ENCODE measurements at places on chromosomes 5 and 9.

- no peak for DNase-seq
Observed at GRCh38 chr5:181054138-181054537, 14.1 kb downstream of the BTNL9 start.

GRCh38 chr9:129465834-129466535 lies 154.9 kb downstream of the C9orf50 start:
- DNase-seq: no peak

DNA sequence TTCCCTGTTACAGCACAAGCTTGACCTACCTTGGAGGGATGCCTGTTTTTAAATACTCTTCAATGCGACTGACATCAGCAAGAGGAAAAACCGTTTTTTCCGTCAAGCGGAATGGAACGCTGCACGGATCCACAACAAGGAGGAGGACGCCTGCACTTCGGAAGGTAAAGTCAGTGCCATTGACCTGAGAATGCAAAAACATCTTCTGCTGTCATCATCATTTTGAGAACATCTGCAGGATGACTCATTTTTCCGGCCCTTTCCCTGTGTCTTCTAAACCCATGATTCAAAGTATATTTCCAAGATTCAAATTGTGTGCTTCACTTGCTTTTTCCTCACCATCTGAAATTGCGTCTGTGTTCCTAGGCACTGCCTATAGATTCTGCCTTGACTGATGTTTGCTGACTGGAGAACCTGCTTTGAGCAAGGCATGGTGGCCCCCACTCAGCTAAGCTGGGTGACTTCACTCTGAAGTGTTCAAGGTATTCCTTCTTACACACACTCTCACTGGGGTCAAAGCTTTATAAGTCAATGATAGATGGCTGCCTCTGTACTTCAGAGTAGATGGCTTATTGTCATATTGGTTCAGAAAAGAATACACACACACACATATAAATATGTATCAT lies 78.1 kb downstream of the CEMIP2 start:
- no peak for DNase-seq

DNA sequence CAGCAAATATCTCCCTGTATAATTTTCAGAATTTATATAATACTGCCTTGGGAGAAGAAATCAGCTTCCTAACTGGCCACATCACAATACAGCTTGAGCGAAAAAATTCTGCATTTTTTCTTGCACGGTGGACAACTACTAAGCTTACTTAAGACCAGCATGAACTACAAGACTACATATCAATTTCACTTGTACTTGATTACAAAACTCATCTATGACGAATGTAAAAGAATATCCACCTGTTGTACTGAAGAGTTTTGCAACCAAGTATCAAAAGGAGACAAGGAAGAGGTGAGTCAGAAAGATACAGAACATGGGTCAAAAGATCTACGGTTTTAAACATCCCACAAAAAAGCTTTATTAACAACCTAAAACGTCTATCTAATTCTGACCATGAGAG lies 279.4 kb downstream of the BNC2 start:
- DNase-seq: no peak

DNA sequence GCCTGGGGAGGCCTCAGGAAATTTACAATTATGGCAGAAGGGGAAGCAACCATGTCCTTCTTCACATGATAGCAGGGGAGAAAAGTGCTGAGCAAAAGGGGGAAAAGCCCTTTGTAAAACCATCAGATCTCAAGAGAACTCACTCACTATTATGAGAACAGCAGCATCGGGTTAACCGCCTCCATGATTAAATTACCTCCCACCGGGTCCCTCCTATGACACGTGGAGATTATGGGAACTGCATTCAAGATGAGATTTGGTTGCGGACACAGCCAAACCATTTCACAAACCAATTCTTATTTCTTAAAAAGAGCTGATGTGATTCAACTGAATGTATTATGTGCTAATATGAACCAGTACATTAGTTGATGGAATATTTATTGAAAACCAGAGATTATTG lies 63.9 kb downstream of the PARP8 start:
- no peak for DNase-seq

DNA sequence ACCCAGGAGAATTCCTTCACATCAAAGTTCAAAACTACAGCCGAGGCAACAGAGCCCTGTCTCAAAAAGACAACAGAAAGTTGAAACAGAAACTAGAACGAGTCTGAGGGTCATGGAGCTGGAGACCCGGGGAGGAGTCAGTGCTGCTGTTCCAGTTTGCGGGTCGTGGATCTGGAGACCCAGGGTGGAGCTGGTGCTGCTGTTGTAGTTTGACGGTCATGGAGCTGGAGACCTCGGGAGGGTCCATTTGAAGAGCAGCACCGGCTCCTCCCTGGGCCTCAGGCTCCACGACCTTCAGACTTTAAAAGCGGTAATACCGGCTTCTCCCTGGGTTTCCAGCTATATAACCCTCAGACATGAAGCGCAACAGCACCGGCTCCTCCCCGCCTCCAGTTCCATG lies 13.0 kb upstream of the LCN15 start:
- no peak for DNase-seq

GRCh38 chr5:177097016-177097985 lies 10.6 kb downstream of the FGFR4 start:
- no peak for DNase-seq

DNA sequence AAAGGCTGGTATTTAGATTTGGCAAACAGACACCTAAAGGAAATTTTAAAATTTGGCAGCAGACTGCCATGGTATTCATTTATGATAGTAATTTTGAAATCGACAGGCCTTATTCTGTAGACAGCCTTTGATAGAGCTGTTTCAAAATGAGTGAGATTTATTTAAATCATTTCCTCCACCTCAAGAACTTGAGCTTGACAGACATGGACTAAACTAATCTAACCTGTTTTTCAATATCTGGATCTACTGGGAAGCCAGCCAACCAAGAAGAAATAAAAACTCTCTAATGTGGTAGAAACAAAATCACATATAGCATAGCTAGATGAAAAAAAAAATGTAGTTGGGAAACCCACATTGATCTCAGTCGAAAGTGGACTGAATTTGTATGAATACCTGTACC lies 56.9 kb upstream of the RASA1 start:
- no peak for DNase-seq

DNA sequence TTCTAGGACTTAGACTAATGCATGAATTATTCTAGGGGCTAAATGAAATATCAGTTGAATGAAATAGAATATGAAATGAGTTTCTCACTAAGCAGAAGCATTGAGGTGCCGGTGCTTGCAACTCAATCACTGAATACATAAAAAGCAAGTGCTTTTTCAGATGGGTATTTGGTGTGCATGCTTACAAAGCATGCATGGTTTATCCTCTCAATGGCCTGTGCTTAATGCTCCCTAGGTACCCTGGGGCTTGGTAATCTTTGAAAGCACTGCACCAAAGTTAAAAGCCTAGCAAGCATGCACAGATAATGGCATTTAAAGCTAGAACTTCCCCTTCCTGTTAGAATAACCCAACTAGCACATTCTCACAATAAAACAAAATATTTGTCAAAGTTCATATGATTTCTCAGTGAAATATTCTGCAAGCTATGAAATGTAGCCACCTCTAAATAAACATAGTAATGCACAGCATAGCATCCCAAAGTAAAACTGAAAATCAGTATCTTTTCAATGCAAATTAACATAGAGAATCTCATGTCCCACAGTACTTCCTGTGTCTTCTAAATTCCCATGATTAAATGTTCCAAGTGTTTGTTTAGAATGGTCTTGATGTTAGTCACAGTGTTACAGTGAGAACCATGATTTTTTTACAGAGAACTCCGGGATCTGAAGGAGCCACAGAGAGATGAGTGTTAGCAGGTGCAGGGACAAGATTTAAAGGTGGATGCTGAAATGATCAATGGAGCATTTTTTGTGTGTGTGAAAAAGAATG lies 143.4 kb upstream of the CDH6 start:
- no peak for DNase-seq

- no peak for DNase-seq
Observed at GRCh38 chr9:132410642-132411041, 631 bp downstream of the CFAP77 start.

- DNase-seq: no peak
Observed at GRCh38 chr5:39657943-39658342, 233.2 kb upstream of the DAB2 start.

- no peak for DNase-seq
Observed at GRCh38 chr5:1461396-1461795, 16.2 kb upstream of the SLC6A3 start.

- no peak for DNase-seq
Observed at GRCh38 chr9:131100445-131100844, 4.1 kb downstream of the AIF1L start.

- no peak for DNase-seq
Observed at GRCh38 chr9:100083448-100084127, 15.2 kb downstream of the ERP44 start.

GRCh38 chr5:128002425-128002824 lies 81.1 kb upstream of the SLC12A2 start:
- no peak for DNase-seq

DNA sequence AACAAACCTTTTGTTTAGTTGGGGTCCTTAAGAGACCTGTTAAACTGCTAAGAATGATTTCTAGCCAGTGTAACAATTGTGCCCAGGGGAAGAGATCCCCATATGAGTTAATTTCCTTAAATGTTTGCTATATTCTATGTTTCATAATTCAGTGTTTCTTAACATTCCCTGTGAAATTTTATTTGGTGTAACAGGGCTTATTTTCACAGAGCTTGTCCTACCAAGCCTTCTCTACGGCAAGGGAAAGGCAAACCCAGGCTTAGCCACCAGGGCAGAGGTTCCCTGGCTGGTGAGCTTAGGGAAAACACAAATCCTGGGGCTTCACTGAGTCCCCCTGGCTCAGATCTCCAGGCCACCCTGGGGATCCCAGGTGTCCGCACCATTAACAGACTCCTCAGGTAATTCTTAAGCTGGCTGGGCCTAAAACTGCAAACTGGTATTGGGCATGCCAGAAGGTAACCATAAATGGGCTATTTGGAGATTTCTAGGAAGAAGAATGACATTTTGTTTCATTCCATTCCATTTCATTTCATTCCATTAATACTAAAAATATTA lies 17.0 kb upstream of the LCP2 start:
- no peak for DNase-seq

- DNase-seq: no peak
Observed at GRCh38 chr5:138664276-138664943, 88.8 kb upstream of the CTNNA1 start.

DNA sequence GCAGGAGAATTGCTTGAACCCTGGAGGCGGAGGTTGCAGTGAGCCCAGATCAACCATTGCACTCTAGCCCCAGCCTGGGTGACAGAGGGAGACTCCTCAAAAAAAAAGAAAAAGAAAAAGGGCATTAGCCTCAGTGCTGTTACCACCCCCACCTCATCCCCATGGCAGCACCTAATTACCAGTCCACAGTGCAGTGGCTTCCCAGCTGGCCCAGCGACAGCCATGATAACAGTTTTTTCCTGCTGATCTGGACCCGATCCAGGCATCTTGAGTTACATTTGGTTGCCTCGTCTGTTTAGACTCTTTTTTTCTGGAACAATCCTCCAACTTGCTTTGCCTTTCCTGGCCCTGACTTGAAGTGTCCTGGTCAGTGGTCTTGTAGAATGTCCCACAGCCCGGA lies 24.4 kb downstream of the NCS1 start:
- no peak for DNase-seq

GRCh38 chr5:81971712-81972491 lies at the start of gene ATG10:
Gene ATG10 (plus strand): TSS chr5:81972023. CDS start chr5:81987571, 15,548 bp downstream.
- DNase-seq: peak; percentile 43

GRCh38 chr5:80871541-80871961 lies 88.6 kb upstream of the RASGRF2 start:
- DNase-seq: peak; percentile 38

GRCh38 chr5:170334626-170335025 lies 37.0 kb upstream of the LCP2 start:
- DNase-seq: no peak

- DNase-seq: no peak
Observed at GRCh38 chr9:70868041-70868440, 253.4 kb downstream of the TRPM3 start.

DNA sequence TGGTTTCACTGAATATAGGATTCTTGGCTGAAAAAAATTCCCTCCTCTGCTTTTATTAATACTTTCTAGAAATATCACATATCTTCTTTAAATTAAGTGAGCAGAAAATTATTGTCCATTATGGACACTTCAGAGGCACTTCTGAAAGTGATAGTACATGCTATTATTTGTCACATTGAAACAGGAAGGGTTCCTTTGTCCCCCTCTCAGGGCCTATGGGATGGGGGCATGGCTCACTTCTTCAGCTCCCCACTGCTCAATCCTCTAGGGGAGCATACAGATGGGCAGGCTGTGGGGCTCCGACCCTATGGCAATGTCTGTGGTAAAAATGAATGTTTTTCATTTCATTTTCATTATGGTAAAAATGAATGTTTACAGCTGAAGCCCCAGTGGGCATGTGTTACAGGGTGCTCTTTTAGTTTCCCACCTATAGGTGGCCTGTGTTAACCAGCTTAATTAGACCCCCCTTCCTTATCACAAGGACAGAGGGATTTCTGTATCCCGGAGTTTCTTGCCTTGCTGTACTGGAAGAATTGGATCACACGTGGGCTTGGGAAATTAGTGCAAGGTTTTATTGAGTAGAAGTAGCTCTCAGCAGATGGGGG lies 1225.2 kb downstream of the PTPRD start:
- DNase-seq: no peak

DNA sequence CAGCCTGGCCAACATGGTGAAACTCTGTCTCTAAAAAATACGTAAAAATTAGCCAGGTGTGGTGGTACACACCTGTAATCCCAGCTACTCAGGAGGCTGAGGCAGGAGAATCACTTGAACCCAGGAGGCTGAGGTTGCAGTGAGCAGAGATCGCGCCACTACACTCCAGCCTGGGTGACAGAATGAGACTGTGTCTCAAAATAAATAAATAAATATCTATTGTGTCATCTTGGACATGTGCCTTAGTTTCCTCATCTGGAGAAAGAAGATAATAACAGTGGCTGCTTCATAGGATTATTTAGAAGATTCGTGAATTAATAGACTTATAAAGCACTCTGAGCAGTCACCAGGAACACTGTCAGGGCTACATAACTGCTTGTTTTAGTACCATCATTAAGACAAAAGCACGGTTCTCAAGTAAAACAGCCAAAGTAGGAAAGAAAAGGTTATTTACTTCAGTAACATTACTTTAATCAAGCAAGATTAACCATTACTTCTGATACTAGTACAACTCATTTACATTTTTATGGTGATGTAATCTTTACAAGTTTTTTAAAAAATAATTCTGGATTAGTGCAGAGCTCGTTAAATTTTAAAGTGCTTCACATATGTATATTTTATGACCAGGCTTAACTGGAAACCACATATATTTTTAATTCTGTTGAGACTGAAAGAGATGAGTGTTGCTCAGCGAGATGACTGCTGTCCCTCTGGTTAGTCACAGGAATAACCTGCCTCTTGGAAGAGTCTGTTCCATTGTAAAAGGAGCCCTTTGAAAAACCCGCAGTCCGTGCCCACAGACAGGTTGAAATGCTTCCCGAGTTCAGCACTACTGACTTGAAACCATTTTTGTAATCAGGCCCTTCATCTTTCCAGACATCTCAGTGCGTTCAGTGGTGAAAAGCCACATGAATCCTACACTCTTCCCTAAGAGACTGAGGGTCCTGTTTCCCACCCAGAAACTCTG lies 36.7 kb downstream of the ANKH start:
- DNase-seq: no peak

- DNase-seq: no peak
Observed at GRCh38 chr5:5359618-5360017, 62.9 kb upstream of the ICE1 start.
